Naive thymus-derived CD8-positive, alpha-beta T cell (primary cell): ENCODE measurements at places on chromosomes 6 and 20.
A peak's percentile ranks its signal among the peaks of the same experiment; 100 is the strongest.

GRCh38 chr20:24064915-24065314 is 76.3 kb upstream of the GGTLC1 start:
- DNase-seq, result no peak
- no peak overlapping the region for H3K27ac ChIP-seq
- H3K36me3 ChIP-seq, result no peaks in the 10 kb centered on the region
- H3K4me3 ChIP-seq, result no peak overlapping the region
- H3K27me3 ChIP-seq, result no peaks in the 10 kb centered on the region
- H3K4me1 ChIP-seq, result peaks cover 13% of the 10 kb centered on the region

DNA sequence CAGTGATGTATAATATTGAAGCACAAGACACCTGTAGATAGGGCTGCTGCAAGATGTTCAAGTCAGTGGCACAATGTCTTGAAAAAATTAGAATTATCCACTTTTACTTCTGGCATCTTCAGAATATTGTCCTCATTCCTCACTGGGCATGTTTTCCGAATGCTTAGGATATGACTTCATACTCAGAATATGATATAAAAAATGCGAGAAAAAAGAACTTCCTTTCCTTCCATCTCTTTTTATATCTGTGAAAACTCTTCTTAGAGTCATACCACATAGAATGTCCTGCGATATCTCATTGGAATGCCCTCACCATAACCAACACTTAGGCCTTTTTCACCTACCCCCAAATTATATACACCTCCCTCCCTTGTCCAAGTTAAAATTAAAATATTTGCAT is 4.6 kb downstream of the MAS1L start:
- DNase-seq, result no peak
- H3K27me3 ChIP-seq, result peaks cover 15% of the 10 kb centered on the region
- no peaks in the 10 kb centered on the region for H3K36me3 ChIP-seq
- H3K4me1 ChIP-seq, result no peaks in the 10 kb centered on the region
- H3K4me3 ChIP-seq, result no peak overlapping the region

GRCh38 chr6:156557251-156557910 is 219.8 kb upstream of the ARID1B start:
- no peak overlapping the region for H3K27ac ChIP-seq
- H3K4me3 ChIP-seq, result no peak overlapping the region
- no peak for DNase-seq

GRCh38 chr6:9517806-9518205 is 897.1 kb downstream of the TFAP2A start:
- no peak overlapping the region for H3K4me3 ChIP-seq
- DNase-seq, result no peak
- no peaks in the 10 kb centered on the region for H3K36me3 ChIP-seq
- H3K4me1 ChIP-seq, result no peaks in the 10 kb centered on the region
- no peak overlapping the region for H3K27ac ChIP-seq

- peak overlapping the region; percentile 69 for H3K27ac ChIP-seq
- H3K36me3 ChIP-seq, result no peaks in the 10 kb centered on the region
- H3K4me1 ChIP-seq, result peaks cover 28% of the 10 kb centered on the region
- DNase-seq, result no peak
- no peak overlapping the region for H3K4me3 ChIP-seq
Observed at GRCh38 chr20:62772990-62773844, 23.1 kb upstream of the MRGBP start.

DNA sequence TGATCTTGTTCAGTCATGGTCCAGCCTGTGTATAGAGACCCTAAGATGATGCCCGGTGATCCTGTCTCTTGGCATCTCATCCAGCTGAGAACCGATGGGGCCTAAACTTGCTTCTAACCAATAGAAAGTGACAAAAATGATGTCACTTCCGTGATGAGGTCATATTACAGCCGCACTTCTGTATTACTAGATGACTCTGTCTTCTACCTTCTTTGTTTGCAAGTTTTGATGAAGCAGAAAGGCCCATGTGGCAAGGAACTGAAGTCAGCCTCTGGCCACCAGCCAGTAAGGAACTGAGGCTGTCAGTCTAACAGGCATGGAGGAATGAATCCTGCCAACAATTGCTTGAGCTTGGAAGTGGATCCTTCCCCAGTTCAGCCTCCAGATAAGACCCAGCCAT is 32.8 kb upstream of the HLA-C start:
- H3K27ac ChIP-seq, result no peak overlapping the region
- H3K4me1 ChIP-seq, result peaks cover 7% of the 10 kb centered on the region
- no peak for DNase-seq
- H3K27me3 ChIP-seq, result peaks cover 2% of the 10 kb centered on the region
- no peaks in the 10 kb centered on the region for H3K36me3 ChIP-seq

GRCh38 chr6:105374010-105374420 is 28.9 kb downstream of the PREP start:
- H3K36me3 ChIP-seq, result peaks cover 31% of the 10 kb centered on the region
- H3K4me1 ChIP-seq, result peaks cover 3% of the 10 kb centered on the region
- no peak overlapping the region for H3K4me3 ChIP-seq
- H3K27ac ChIP-seq, result no peak overlapping the region
- H3K27me3 ChIP-seq, result no peaks in the 10 kb centered on the region

- no peaks in the 10 kb centered on the region for H3K36me3 ChIP-seq
- no peaks in the 10 kb centered on the region for H3K27me3 ChIP-seq
- DNase-seq, result no peak
- no peak overlapping the region for H3K27ac ChIP-seq
- no peaks in the 10 kb centered on the region for H3K4me1 ChIP-seq
Observed at GRCh38 chr20:30816182-30816645, 441.2 kb upstream of the DEFB115 start.

DNA sequence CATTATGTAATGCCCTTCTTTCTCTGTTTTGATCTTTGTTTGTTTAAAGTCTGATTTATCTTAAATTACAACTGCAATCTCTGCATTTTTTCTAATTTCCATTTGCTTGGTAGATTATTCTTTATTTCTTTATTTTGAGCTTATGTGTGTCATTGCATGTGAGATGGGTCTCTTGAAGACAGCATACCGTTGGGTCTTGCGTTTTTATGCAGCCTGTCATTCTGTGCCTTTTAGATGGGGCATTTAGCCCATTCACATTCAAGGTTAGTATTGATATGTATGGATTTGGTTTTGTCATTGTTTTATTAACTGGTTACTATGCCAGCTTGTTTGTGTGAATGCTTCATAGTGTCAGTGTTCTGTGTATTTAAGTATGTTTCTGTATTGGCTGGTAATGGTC is 84.9 kb upstream of the HMGCLL1 start:
- H3K4me3 ChIP-seq, result no peak overlapping the region
- no peaks in the 10 kb centered on the region for H3K27me3 ChIP-seq
- DNase-seq, result no peak
- no peaks in the 10 kb centered on the region for H3K4me1 ChIP-seq

DNA sequence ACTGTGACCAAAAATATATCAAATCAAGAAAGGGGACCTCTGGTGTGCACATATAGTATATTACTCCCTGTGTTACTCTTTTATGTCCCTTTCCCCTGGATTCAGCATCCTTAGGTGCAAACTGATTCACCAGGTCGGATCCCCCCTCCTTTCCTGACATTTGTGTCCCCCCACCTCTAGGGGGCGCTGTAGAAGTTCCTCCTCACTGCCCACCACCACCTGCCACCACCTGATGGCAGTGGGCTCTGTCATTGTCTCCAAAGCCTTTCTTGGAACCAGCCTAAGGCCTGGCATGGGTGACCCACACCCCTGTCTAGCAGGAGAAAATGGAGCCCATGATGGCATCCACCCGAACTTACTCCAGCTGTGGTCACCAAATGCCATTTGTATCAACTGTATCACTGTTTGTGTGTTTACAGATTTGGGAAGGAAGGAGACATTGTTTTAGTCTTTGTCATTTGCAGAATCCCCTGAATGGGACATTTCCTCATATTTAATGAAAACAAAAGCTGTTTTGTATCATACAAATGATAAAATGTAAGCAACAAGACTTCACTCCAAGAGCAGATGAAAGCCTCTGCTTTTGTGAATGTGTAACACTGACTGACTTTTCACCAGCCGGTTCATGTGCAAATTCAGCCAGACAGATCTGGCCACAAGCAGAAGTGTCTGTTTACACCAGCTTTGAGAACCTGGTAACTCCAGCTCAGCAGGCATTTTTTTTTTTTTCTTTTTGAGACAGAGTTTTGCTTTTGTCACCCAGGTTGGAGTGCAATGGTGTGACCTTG is 66.2 kb downstream of the ARMC2 start:
- H3K27ac ChIP-seq, result no peak overlapping the region
- no peak overlapping the region for H3K4me3 ChIP-seq
- no peaks in the 10 kb centered on the region for H3K36me3 ChIP-seq
- peak; percentile 55 for DNase-seq
- H3K4me1 ChIP-seq, result peaks cover 4% of the 10 kb centered on the region

- peaks cover 17% of the 10 kb centered on the region for H3K36me3 ChIP-seq
- H3K27ac ChIP-seq, result no peak overlapping the region
- no peak overlapping the region for H3K4me3 ChIP-seq
- H3K27me3 ChIP-seq, result no peaks in the 10 kb centered on the region
Observed at GRCh38 chr6:149761438-149761837, 11.9 kb downstream of the PCMT1 start.

- peak overlapping the region; percentile 16 for H3K27ac ChIP-seq
- no peak overlapping the region for H3K4me3 ChIP-seq
- no peak for DNase-seq
- H3K36me3 ChIP-seq, result no peaks in the 10 kb centered on the region
Observed at GRCh38 chr6:148138573-148138972, 204.1 kb upstream of the SASH1 start.

GRCh38 chr20:25048519-25048952 is 9.4 kb downstream of the ACSS1 start:
- H3K36me3 ChIP-seq, result peaks cover 29% of the 10 kb centered on the region
- DNase-seq, result no peak
- H3K4me1 ChIP-seq, result peaks cover 62% of the 10 kb centered on the region
- H3K27me3 ChIP-seq, result no peaks in the 10 kb centered on the region
- H3K4me3 ChIP-seq, result no peak overlapping the region

- H3K27ac ChIP-seq, result no peak overlapping the region
- peaks cover 2% of the 10 kb centered on the region for H3K36me3 ChIP-seq
- H3K27me3 ChIP-seq, result peaks cover 48% of the 10 kb centered on the region
Observed at GRCh38 chr6:24126586-24127192, 674 bp downstream of the NRSN1 start.

- H3K36me3 ChIP-seq, result no peaks in the 10 kb centered on the region
- peaks cover 20% of the 10 kb centered on the region for H3K27me3 ChIP-seq
- no peaks in the 10 kb centered on the region for H3K4me1 ChIP-seq
- no peak for DNase-seq
- no peak overlapping the region for H3K4me3 ChIP-seq
Observed at GRCh38 chr20:48246061-48246790, 460.9 kb upstream of the SULF2 start.

DNA sequence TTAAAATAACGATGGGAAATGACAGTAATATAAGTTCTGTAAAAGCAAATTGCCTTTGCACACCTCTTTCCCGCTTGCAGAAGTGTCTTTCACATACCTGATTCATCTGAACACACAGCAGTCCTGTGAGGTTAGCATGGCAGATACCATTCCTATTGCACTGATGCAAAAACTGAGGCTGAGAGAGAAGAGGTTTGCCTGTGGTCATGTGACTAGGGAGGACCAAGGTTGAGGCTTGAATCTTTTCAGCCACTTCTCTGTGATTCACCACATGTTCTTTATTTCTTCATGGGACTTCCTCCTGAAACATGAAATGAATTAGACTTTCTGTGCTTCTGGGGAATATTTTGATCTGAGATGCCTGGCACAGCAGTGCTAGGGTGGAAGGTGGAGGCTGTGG is 92.9 kb downstream of the VEGFA start:
- no peaks in the 10 kb centered on the region for H3K36me3 ChIP-seq
- no peak overlapping the region for H3K27ac ChIP-seq
- no peak overlapping the region for H3K4me3 ChIP-seq
- peaks cover 8% of the 10 kb centered on the region for H3K27me3 ChIP-seq

GRCh38 chr6:33722103-33722623 is 10.7 kb upstream of the UQCC2 start:
- peaks cover 24% of the 10 kb centered on the region for H3K4me1 ChIP-seq
- peaks cover 7% of the 10 kb centered on the region for H3K27me3 ChIP-seq
- no peak overlapping the region for H3K27ac ChIP-seq
- no peak overlapping the region for H3K4me3 ChIP-seq

- H3K27me3 ChIP-seq, result no peaks in the 10 kb centered on the region
- peaks cover 32% of the 10 kb centered on the region for H3K4me1 ChIP-seq
- DNase-seq, result no peak
- H3K36me3 ChIP-seq, result no peaks in the 10 kb centered on the region
- peak overlapping the region; percentile 96 for H3K4me3 ChIP-seq
Observed at GRCh38 chr6:170088582-170088955, 202.3 kb downstream of the DLL1 start.

DNA sequence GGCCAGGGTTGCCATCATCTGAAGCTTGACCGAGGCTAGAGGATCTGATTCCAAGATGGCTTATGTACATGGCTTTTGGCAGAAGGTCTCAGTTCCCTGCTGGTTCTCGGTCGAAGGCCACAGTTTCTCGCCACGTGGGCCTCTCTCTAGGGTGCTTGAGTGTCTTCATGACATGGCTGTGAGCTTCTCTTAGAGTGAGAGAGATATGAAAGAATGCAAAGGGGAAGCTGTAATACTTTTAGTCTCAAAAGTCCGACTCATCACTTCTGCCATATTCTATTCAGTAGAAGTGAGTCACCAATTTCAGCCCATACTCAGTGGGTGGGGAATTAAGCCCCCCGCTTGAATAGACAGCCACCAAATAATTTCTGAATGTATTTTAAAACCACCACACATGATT is 94.2 kb downstream of the UTRN start:
- H3K27me3 ChIP-seq, result no peaks in the 10 kb centered on the region
- DNase-seq, result no peak
- H3K4me3 ChIP-seq, result no peak overlapping the region
- peak overlapping the region; percentile 55 for H3K27ac ChIP-seq
- H3K4me1 ChIP-seq, result peaks cover 67% of the 10 kb centered on the region

DNA sequence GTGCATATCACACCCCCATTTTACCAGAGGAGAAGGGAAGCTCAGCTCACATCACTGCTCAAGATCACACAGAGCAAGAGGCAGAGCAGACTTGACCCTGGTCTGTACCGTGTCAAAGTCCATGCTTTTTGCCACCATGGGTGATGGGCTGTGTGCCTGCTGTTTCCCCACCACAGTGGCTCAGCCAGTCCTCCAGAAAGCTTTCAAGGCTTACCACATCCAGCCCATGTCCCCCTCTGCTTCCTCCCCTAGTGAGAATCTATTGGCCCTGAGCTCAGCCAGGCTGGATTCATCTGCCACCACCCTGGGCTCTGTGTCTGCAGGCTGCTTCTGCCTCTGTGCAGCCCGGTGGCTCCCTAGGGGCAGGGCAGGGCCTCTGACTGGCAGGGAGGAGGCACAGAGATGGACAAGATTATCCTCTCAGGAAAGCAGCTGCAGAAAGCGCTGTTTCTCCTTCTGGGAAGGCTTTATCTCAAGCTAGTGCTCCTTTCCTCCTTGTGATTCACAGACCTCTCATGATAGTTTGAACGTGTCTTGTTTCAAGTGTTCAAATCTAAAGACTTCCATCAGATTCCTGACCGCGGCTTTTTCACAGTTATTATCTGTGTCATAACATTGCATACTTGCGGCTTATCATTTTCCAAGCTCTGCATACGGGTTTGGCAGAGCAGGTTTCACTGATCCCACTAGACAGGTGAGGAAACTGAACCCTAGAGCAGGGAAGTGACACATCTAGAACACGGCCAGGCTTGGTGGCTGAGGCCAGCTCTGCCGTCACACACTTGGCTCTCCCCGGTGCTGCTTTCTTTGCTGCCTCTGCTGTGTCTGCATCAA is 37.4 kb downstream of the VEGFA start:
- no peak overlapping the region for H3K4me3 ChIP-seq
- no peak for DNase-seq
- H3K4me1 ChIP-seq, result no peaks in the 10 kb centered on the region
- H3K27ac ChIP-seq, result no peak overlapping the region
- H3K27me3 ChIP-seq, result no peaks in the 10 kb centered on the region
